ENCODE measurements at places on chromosomes 13 and 19. TPM values are rescaled to one million over a fixed set of nuclear protein-coding genes. Genes with fewer than 3 reads are reported as not detected.

Gene ZNF653
- 12.6 TPM for total RNA-seq

- no peak overlapping the region for H3K27ac ChIP-seq
- no peaks in the 10 kb centered on the region for H3K4me1 ChIP-seq
- H3K27me3 ChIP-seq = no peaks in the 10 kb centered on the region
- no peak overlapping the region for H3K4me3 ChIP-seq
Observed at GRCh38 chr13:35593651-35594050, 117.2 kb upstream of the MAB21L1 start.

DNA sequence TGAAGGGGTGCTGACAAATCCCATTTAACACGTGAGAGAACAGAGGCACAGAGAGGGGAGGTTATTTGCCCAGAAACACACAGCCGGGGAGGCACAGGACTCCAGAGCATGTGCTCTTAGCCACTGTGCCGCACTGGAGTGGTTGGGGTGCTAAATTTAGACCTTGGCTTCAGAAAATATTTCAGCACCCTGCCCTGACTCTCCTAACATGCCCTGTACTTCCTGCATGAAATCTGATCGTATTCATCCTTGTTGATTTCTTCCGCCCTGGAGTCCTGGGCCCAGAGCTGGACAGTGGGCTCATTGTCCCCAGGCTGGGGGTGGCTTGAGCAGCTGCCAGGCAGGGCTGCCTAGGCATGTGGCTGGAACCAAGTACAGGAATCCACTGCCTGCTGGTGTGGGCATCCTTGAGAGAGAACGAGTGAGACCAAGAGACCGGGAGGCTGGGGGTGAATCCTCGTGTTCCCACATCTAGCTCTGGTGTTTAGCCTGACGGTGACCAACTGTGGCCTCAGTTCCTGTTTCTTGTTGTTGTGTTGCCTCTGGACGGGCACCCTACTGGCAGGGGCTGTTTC is 5.3 kb downstream of the SLC27A1 start:
- H3K4me1 ChIP-seq = peaks cover 8% of the 10 kb centered on the region
- H3K36me3 ChIP-seq = no peaks in the 10 kb centered on the region
- DNase-seq = no peak
- H3K27ac ChIP-seq = no peak overlapping the region

DNA sequence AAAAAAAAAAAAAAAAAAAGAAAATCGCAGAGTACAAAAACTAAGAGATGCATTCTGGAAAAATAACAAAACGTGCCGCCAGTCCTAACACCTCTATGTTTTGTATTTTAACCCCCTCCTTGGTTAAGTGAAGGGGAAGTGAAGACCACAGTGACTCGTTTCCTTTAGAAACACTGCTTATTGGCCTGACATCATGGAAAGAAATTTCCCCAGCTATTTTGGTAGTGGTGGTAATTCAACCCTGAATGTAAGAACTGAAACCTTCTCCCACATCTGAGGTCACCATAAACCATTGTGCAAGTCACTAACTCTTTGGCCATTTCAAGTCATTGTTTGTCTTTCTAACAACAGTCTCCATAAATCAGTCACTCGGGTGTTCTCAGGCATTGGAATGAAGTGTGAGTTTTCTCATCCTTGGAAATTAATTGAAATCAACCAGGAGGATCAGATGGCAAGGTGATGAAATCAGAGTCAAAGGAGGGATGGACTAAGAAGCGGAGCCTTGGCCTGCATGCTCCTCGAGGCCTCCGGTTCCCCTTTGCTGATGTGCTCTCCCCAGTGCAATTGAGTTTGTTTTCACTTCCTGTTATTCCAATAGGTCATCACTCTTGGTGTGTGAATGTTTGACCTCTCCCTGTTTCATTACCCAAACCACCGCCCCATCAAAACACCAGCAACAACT is 443.9 kb downstream of the FGF9 start:
- DNase-seq = peak; percentile 72
- no peaks in the 10 kb centered on the region for H3K36me3 ChIP-seq
- no peaks in the 10 kb centered on the region for H3K27me3 ChIP-seq
- H3K4me1 ChIP-seq = peaks cover 18% of the 10 kb centered on the region
- H3K4me3 ChIP-seq = no peak overlapping the region

Gene NCCRP1
- not detected for total RNA-seq

DNA sequence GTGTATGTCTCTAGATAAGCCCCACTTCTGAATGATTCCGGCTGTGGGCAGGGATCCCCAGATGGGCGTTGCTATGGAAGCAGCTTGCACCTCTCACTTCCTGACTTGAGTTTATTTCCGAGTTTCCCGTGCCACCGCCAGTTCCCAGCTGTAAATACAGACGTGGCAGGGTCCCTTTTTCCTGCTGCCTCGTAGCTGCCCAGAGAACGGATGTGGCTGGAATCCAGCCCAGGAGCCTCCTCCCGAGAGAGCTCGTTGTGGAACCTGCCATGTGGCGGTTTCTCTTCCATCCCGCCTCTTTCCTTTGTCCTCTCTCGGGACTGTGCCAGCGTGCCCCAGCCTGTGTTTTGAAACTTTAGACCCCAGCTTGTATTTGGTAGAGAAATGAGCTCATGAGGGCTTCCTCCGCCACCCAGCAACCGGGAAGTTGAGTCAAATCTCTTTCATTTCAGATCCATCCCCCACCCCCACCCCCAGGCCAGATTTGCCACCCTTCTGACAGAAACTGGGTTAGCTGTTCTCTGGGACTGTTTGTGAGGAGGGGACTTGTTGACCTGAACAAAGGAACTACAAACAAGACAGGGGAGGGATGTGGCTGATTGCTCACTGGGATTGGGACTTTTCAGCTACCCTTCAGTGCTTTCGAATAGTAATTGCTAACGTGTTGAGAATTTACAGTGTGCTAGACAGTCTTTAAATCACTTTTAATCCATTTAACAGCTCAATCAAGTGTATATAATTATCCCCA is 96.6 kb downstream of the SIPA1L3 start:
- H3K36me3 ChIP-seq = no peaks in the 10 kb centered on the region
- H3K4me3 ChIP-seq = no peak overlapping the region
- peaks cover 13% of the 10 kb centered on the region for H3K4me1 ChIP-seq

- no peaks in the 10 kb centered on the region for H3K27me3 ChIP-seq
- no peak for DNase-seq
- H3K4me1 ChIP-seq = peaks cover 2% of the 10 kb centered on the region
Observed at GRCh38 chr19:3753631-3754410, 7.7 kb downstream of the APBA3 start.

DNA sequence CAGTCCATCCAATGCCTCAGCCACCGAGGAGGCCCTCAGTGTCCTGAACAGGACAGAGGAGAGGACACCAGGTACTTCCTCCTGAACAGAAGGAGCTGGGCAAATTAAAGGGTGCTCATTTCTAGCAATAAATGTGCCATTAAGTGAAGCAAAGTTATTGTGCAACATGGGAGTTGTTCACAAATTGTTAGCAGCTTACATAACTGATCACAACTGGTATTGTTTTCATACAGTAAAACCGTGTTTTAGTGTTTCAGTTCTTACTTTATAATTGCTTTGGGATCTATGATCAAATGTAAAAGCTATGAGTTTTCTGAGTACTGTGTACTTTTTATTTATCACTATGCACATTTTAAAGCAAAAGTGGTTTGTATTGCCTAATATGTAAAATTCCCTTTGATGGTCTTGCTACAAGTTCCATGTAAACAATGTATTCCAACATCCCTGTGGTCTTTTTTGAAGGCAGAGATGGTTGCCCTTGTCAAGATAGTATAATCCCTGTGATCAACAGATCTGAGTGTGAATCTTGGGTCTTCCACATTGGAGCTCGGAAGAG is 263.1 kb downstream of the FGF14 start:
- no peaks in the 10 kb centered on the region for H3K4me1 ChIP-seq
- no peaks in the 10 kb centered on the region for H3K27me3 ChIP-seq
- no peak overlapping the region for H3K4me3 ChIP-seq
- H3K27ac ChIP-seq = no peak overlapping the region
- no peak for DNase-seq
- H3K36me3 ChIP-seq = no peaks in the 10 kb centered on the region

Gene NTF4
- total RNA-seq = not detected

Gene CYP2A6
- not detected for total RNA-seq

DNA sequence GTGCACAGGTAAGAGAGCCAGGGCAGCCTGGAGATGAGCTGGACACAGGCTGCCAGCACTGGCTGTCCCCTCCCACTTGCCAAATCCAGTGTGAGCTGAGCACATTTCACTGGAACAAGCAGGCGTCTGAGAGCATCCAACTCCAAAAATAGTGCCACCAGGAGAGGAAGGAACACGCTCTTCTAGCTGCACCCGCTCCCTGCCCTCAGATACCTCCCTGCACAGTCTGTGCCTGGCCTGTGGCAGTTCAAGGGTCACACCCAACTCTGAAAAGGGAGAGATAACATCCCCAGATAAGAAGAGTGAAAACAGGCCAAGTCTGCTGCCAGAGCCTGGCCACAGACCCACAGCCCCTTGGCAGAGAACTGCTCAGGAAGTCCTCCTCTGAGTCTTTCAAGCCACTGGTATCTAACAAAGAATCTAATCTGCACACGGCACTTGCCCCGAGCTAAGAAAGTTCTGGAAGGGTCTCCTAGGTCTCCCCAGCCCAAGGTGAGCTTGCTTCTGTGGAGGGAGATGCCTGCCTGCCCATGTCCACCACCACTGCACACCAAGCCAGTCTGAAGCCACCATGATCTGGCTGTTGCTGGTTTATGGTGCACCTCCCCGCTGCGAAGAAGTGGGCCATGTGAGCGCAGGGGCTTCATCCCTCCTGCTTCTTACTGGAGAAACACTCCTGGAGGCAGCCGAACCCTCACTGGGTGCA is 14.7 kb downstream of the ELL start:
- H3K4me3 ChIP-seq = no peak overlapping the region
- H3K27ac ChIP-seq = peak overlapping the region; percentile 58
- H3K27me3 ChIP-seq = no peaks in the 10 kb centered on the region
- peak; percentile 53 for DNase-seq
- no peaks in the 10 kb centered on the region for H3K36me3 ChIP-seq

GRCh38 chr19:11166281-11167142 is 10.9 kb upstream of the SPC24 start:
- DNase-seq = no peak
- H3K4me1 ChIP-seq = no peaks in the 10 kb centered on the region
- H3K4me3 ChIP-seq = no peak overlapping the region
- H3K27ac ChIP-seq = no peak overlapping the region
- no peaks in the 10 kb centered on the region for H3K36me3 ChIP-seq

DNA sequence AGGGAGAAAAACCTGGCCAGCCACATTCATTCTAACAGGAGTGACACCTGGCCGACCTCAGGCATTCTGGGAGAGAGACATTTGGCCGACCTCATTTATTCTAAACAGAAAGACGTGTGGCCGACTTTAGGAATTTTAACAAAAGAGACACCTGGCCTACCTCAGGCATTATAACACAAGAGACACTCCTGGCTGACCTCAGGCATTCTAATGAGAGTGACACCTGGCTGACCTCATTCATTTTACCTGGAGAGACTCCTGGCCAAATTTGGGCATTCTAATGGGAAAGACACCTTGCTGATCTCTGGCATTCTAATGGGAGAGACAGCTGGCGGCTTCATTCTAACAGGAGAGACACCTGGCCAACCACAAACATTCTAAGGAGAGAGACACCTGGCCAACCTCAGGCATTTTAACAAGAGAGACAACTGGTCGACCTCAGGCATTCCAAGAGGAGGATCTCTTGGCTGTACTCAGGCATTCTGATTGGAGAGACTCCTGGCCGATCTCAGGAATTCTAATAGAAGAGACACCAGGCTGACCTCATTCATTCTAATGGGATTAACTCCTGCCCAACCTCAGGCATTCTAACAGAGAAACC is 1353.9 kb downstream of the UQCRFS1 start:
- no peak for DNase-seq
- no peaks in the 10 kb centered on the region for H3K4me1 ChIP-seq
- no peaks in the 10 kb centered on the region for H3K36me3 ChIP-seq
- H3K27ac ChIP-seq = no peak overlapping the region
- no peaks in the 10 kb centered on the region for H3K27me3 ChIP-seq

- no peaks in the 10 kb centered on the region for H3K27me3 ChIP-seq
- H3K4me1 ChIP-seq = peaks cover 12% of the 10 kb centered on the region
- DNase-seq = no peak
- no peak overlapping the region for H3K4me3 ChIP-seq
Observed at GRCh38 chr19:7492558-7492957, 3.7 kb upstream of the PEX11G start.

- peaks cover 18% of the 10 kb centered on the region for H3K36me3 ChIP-seq
- peaks cover 3% of the 10 kb centered on the region for H3K4me1 ChIP-seq
- no peak overlapping the region for H3K27ac ChIP-seq
- DNase-seq = no peak
- H3K27me3 ChIP-seq = no peaks in the 10 kb centered on the region
Observed at GRCh38 chr19:5696196-5697021, 6.3 kb downstream of the RPL36 start.

Gene DDA1
- 51.1 TPM for total RNA-seq

GRCh38 chr13:74306496-74306895 is 172.3 kb upstream of the KLF12 start:
- H3K27ac ChIP-seq = no peak overlapping the region
- no peaks in the 10 kb centered on the region for H3K36me3 ChIP-seq
- no peaks in the 10 kb centered on the region for H3K27me3 ChIP-seq
- no peak overlapping the region for H3K4me3 ChIP-seq
- DNase-seq = no peak

Gene CATSPERD
- total RNA-seq = not detected

- H3K4me1 ChIP-seq = no peaks in the 10 kb centered on the region
- H3K27me3 ChIP-seq = no peaks in the 10 kb centered on the region
- no peak overlapping the region for H3K4me3 ChIP-seq
Observed at GRCh38 chr13:89910166-89910565, 1437.3 kb upstream of the MIR17HG start.

DNA sequence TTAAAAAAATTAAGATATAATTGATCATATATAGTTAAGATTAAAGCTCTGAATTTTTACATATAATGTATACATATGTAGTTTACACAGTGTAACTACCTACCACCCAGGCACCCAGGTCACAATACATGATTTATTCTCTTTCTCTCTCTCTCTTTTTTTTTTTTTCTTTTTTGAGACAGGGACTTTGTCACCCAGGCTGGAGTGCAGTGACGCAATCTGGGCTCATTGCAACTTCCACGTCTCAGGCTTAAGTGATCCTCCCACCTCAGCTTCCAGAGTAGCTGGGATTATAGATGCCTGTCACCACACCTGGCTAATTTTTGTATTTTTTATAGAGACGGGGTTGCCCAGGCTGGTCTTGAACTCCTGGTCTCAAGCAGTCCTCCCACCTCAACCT is 18.8 kb upstream of the CLASRP start:
- H3K27ac ChIP-seq = no peak overlapping the region
- no peak overlapping the region for H3K4me3 ChIP-seq
- H3K27me3 ChIP-seq = no peaks in the 10 kb centered on the region
- H3K36me3 ChIP-seq = no peaks in the 10 kb centered on the region
- DNase-seq = no peak

DNA sequence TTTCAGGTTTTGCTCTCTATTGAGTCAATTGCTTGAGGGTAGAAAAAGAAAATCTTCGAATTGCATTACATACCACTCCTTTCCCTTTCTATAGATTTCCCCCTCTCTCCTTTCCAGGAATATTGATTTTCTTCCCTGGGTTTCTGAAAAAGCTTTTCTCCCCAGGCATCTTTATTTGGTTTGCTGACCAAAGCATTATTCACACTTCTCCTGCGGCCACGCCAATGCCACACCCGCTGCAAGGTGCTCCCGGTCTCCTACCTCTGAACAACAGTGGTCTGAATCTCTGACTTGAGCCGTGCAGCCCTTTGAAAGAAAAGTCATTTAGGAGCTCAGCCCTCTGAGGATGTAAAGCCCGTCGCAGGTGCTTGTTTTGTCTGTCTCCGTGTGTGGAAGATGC is 350.9 kb upstream of the TMTC4 start:
- no peak overlapping the region for H3K27ac ChIP-seq
- H3K36me3 ChIP-seq = no peaks in the 10 kb centered on the region
- no peaks in the 10 kb centered on the region for H3K4me1 ChIP-seq
- no peak for DNase-seq
- no peaks in the 10 kb centered on the region for H3K27me3 ChIP-seq

Gene KLHL1
- total RNA-seq = not detected

Gene BRME1
- 6.8 TPM for total RNA-seq
